ENCODE measurements at places on chromosomes 5 and 9.

- no peak for DNase-seq
Measured at GRCh38 chr5:177496727-177497291, 595 bp downstream of the PDLIM7 start.

GRCh38 chr5:73751254-73751914 lies 125.4 kb downstream of the ARHGEF28 start:
- DNase-seq = no peak

DNA sequence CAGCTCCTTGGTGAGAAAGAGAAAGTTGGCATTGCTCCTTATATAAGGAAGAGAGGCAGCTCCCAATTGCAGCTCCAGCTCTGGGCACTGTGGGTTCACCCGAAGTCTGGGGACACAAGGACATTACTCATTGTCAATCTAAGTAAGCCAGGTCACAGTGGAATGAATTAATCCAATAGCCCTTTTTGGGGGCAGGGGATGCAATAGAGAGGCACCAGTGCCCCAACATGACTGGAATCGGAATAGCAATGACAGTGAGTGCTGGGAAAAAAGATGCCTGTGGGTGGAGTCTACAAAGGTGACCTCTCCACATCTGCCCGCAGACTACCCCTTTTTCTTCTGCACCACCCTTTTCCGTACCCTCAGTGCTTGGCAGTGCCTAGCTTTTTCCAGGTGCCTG lies 11.1 kb upstream of the NEUROG1 start:
- no peak for DNase-seq

GRCh38 chr5:112915831-112916230 lies 6.2 kb downstream of the REEP5 start:
- DNase-seq = no peak

GRCh38 chr5:73154208-73155006 lies 18.6 kb upstream of the TMEM174 start:
- DNase-seq = no peak

- no peak for DNase-seq
Measured at GRCh38 chr5:136506131-136506530, 140.8 kb upstream of the TRPC7 start.

DNA sequence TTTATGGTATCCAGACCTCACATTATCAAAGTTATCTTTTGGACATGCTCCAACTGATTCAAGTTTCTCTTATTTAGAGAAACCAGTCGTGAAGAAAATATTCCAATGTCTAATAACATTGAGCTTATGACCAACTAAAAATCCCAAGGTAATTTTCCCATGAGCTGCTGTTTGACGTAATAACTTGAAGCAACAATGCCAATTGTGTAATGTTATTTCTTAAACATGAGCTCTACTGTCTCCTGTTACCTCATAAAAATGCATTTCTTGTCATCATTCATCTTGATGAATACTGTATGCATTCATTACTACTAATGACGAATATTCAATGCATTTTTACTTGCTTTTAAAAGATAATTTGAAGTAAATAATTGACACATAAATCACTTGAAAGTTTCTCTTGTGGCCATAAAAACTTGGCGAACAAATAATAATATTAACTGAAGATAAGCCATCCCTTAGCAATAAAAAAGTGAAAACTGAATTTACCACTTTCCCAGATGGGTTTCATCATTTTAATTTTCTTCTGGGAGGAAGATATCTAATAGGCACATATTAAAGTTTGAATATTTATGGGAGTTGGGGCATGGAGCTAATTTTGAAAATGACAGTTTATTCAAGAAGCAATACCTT lies 424 bp upstream of the MARCOL start:
- no peak for DNase-seq

DNA sequence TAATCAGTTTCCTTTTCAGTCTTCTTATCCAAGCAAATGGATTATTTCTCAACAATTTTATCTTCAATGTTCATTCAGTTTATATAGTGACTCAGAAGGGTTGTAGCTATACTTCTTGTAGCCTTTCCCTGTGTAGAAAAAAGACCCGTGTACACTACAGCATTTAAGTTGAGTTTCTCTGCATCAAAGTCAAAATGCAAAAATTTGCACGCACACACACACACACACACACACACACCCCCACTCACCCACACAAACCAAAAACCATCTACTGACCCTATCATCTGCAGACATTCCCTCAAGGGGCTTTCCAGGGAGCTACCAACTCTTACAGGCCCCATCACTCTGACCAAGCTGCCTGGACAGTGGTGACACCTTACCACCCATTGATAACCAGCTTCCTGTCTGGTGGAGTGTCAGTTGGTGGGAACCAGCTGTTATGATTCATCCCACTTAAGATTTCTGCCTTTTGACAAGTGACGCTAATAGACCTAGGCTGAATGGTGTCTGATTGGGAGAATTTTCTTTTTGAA lies 12.2 kb upstream of the ELL2 start:
- DNase-seq = no peak

- DNase-seq = no peak
Measured at GRCh38 chr9:18404434-18405029, 69.4 kb upstream of the ADAMTSL1 start.

DNA sequence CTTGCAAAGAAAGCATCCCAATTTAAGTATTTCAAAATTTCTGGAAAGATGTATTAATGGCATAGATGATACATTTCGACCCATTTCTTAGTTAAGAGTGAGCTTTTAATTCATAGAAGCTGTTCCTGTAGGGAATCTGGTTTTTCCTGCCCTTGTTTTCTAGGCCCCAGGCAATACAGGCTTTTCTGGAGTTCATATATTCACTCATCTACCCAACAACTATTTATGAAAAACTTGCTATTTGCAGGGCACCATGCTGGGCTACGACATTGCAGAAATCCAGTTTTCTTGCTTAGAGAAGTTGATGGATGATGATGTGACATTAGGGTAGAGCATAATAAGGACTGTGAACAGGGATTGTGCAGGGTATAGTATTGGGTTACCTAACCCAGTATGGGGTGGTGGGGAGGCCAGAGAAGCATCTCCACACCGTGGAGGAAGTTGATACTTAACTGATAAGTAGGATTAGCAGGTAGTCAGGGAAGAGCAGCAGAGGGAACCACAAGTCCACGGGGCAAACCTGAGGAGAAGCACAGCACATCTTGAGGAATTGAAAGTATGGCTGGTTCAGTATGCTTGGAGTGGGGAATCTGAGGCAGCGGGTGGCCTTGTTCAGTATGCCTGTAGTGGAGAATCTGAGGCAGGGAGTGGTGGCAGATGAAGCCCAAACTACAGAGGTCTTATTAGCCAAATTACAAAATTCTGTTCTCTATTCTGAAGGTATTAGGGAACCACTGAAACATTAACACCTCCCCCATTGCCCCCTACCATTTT lies 247.5 kb downstream of the ARRDC3 start:
- DNase-seq = no peak

- DNase-seq = no peak
Measured at GRCh38 chr5:103391659-103392058, 133.1 kb downstream of the MACIR start.

- no peak for DNase-seq
Measured at GRCh38 chr9:108933231-108933717, 650 bp downstream of the ELP1 start.

DNA sequence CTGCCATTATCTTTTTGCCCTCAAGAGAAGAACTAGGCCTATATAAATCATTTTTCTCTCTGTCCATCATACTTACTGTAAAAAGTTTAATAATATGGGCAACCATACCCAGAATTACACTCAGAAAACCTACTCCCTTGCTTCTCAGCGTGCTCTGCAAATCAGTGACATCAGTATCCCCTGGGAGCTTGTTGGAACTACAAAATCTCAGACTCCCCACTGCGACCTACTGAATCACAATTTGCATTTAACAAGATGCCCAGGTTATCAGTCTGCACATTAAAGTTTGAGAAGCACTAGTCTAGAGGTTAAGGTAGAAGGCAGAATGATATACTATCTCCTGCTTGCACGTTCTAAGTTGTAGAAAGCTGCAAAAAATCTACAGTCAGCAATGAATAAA lies 127.2 kb downstream of the MLLT3 start:
- no peak for DNase-seq

DNA sequence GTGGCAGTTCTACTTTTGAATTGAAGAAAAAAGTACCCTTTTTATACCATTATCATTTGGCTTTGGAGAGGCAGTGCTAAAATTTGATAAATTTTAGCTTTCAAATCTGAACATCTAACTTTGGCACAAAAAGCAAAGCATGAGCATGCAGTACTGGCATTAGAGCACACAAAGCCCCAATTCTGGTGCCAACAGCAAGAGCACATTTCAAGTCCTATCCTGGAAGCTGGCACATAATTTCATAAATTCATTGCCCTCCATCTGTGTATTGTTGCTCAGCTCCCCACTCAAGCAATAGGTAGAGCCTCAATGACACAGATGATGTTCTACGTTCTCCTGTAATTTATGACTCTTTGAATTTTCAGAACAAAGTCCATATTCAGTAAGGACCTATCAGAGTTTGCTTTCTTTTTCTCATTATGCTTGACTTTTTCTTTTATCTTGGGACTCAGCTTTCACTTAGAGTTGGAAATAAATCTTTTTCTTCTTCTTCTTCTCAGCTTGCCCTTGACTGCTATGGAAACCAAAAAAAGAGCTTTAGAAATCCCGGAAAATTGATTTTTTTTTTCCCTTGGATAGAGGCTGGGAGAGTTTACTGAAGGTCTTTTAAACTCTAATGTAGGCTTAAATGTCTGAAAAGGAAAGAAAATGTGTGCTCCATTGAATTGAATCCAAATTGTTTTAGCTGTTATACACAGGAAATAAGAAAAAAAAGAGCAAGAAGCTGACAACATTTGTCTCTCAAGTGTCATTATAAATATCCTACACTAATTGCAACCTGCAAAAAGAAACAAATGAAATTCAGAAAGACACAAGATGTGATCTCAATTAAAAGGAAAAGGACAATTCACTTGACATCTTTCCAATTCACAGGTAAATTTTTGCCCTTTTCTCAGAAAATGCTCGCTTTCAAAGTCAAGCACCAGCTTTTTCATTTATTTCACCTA lies 380.8 kb upstream of the CDH18 start:
- DNase-seq = no peak

All from stimulated activated CD8-positive, alpha-beta memory T cell treated with anti-CD3 and anti-CD28 coated beads, Interleukin-4, amount 100 ng/mL, for 4 hours (primary cell).